AG04449 (cell line): ENCODE measurements at places on chromosomes 5 and 9.

- no peak for DNase-seq
Measured at GRCh38 chr5:180140571-180140970, 68.4 kb downstream of the RASGEF1C start.

DNA sequence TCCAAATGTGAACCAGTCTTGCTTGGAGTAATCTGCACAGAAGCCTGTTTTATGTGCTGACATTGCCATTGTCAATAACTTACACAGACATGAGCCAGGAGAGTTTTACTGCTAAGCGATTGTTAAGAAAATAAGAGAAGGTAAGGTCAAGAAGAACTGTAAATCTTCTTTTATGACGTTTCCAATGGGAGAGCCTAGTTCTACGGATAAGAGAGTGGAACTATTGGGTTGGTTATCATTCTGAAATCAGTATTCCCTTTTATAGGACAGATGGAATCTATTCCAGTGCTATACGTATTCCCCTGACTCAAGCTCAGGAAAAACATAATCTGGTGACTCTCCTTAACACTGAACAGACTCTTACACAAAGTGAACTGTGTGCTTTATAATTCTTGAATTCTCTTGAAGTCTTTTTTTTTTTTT lies 137.9 kb upstream of the OTULINL start:
- DNase-seq: no peak

- no peak for DNase-seq
Measured at GRCh38 chr5:51960617-51961121, 577.4 kb downstream of the ISL1 start.

- DNase-seq: no peak
Measured at GRCh38 chr5:76257225-76257833, 145.8 kb upstream of the IQGAP2 start.

DNA sequence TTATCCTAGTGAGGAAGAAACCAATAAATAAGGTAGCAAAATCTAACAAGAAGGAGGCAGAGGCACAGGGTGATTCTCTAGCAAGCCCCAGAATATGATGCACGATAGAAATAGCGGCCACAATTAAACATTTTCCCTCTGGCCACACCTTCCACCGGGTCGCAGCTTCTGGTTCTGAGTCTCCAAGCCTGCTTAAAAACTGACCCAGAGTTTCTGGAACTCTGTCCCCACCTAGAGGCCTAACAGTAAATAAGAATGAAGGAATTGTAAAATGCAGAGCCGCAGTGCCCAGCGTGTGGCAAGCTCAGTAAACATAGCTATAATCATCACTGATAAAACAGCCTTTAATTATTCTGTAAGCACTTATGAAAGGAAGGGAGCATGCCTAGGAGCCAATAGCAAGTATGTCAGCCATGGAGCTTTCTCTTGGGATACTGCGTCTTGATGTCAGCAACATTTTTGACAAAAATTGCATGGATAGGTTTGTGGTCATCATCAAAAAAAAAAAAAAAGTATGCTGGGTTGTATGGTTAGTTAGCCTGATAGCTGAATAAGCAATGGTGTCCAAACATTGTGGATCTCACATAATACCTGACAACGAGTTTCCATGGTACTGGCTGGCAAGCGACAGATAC lies 465.5 kb downstream of the DNAH5 start:
- DNase-seq: no peak

DNA sequence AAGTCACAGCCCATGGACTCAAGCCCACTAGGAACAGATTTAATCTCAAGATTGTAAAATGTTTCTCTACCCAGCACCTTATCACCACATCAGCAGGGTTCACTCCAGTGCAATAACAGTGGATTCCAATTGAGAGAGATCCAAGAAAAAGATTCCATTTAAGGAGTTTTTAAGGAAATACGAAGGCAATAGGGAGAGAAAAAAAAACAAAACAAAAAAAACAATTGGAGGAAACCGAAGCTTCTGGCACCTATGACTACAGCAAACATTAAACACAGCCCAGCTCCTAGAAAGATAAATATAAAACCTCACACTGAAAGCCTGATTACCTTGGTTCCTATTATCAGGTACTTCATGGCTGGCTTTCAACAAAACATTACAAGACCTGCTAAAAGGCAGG lies 192.7 kb downstream of the DAB2IP start:
- no peak for DNase-seq

GRCh38 chr5:76604838-76605237 lies 18.4 kb downstream of the F2RL2 start:
- no peak for DNase-seq

DNA sequence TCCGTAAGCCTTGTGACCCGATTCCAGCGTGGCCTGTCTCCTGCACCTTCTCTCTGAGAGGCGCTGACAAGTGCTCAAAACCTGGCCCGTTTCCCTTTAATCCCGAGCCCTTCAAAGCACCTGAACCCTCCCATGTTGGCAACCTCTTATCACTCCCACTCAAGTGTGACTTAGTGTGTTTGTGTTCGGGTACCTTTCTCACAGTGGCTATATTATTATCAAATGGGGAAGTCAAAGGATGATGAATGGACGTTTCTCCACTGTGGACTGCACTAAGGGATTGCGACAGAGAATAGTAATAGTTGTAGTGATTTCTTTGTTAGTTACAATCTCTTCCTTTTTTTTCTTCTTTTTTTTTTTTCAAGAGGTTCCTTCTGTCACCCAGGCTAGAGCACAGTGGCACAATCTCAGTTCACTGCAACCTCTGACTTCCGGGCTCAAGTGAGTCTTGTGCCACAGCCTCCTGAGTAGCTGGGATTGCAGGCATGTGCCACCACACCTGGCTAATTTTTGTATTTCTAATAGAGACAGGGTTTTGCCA lies 65.4 kb upstream of the TNFSF8 start:
- no peak for DNase-seq

- no peak for DNase-seq
Measured at GRCh38 chr5:107282061-107282460, 388.7 kb downstream of the EFNA5 start.

- DNase-seq: no peak
Measured at GRCh38 chr5:135489466-135490244, 37.5 kb upstream of the TIFAB start.

- DNase-seq: no peak
Measured at GRCh38 chr9:95506428-95506677, 10.4 kb downstream of the PTCH1 start.

GRCh38 chr5:59300930-59301329 lies 592.6 kb downstream of the PDE4D start:
- no peak for DNase-seq

DNA sequence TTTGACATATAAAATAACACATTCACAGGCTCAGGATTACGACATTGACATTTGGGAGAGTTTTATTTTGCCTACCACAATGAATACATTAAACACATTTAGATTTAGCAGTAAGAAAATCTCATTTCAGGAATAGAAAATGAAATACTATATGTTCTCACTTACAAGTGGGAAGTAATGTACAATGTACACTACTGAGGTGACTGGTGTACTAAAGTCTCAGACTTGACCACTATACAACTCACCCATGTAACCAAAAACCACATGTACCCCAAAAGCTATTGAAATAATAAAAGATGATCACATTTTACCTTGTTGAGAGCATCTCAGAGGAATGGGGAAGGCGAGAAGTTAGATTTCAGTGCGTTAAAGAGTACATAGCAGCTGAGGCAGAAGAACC lies 1202.4 kb upstream of the SEMA6A start:
- no peak for DNase-seq

DNA sequence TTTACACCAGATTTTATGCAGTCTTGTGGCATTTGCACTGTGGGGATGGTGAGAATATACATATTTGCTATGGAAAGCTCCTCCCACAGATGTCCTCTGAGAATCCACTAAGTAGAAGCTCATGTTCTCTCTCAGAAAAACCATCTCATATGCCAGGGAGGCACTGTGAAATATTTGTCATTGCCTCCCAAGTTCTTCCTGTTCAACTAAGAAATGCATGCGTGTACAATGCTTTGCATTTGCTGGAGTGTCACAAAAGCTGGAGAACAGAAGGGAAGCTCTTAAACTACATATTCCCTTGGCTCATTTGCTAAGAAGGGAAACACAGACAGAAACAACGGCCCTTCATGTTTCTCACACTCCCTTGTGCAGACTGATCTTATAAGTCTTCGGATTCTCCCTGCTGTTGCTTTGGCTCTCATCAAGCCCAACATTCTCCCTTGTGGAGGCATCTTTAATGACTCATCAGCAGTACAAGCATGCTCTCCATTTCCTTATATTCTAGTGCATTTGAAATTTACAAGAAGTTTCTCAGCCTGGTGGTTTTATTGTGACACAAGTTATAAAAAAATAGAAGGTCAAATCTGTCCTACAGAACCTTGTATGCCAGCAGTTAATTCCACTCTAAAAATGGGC lies 220.6 kb downstream of the TRIM36 start:
- no peak for DNase-seq

GRCh38 chr9:126939821-126940221 lies 25.2 kb downstream of the RALGPS1 start:
- no peak for DNase-seq

- DNase-seq: no peak
Measured at GRCh38 chr9:131995382-131995781, 84.3 kb downstream of the MED27 start.

DNA sequence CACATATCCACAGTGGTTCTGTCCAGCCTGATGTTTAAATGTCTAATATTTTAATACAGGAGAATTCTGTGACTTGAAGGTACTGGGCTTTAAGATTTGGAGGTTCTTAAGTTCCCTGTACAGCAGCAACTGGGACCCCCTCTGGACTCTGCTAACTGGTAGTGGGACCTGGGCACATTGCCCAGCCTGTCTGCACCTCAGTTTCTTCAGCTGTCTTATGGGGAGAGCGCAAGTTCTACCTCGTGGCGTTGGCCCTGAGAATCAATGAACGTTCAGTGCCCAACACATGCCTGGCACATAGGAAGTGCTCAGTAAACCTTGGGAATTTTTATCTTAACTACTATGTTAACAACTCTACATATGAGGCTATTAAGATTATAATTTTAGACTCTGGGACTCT lies 1.4 kb downstream of the SLC2A6 start:
- DNase-seq: no peak

DNA sequence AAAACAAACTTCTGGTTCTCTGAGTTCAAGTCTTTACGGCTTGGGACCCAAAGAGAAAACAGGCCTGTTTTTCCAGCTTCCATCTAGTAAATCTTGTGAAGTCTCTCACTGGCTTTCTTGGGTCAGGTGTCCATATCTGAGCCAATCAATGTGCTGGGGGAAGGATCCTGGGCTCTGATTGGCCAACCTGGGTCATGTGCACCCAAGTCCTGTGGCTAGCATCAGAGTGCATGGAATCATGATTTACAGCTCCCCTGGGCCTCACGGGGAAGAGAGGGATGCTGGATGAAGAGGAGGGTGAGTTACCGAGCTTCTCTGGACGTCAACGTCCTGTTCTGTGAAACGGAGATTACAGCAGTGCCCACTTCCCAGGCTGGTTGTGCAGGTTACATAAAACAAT lies 19.4 kb downstream of the CXCL14 start:
- DNase-seq: no peak

DNA sequence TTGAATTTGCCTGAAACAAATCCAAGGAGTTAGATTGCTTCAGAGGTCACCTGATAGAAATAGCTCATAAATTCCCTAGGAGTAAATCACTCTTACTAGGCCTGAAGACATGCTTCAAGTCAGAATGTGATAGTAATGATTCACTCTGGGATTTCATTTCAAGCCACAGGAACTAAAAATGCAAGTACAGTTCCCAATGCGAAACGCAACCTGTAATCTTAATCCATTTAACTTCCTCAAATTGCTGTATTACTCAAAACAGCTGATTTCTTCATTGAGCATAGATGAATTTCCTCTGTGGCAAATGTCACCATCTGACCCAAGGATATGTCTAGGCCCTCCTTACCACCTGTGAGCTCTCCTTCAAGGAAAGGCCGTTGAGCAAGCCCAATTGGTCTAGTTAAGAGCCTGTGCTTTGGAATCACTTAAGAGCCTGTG lies 32.1 kb upstream of the IL6ST start:
- peak; percentile 61 for DNase-seq

- no peak for DNase-seq
Measured at GRCh38 chr5:12177225-12177624, 273.0 kb upstream of the CTNND2 start.

- no peak for DNase-seq
Measured at GRCh38 chr5:134825212-134825611, 20.6 kb upstream of the C5orf24 start.

GRCh38 chr9:7103771-7104170 lies 346.0 kb downstream of the KDM4C start:
- DNase-seq: no peak

DNA sequence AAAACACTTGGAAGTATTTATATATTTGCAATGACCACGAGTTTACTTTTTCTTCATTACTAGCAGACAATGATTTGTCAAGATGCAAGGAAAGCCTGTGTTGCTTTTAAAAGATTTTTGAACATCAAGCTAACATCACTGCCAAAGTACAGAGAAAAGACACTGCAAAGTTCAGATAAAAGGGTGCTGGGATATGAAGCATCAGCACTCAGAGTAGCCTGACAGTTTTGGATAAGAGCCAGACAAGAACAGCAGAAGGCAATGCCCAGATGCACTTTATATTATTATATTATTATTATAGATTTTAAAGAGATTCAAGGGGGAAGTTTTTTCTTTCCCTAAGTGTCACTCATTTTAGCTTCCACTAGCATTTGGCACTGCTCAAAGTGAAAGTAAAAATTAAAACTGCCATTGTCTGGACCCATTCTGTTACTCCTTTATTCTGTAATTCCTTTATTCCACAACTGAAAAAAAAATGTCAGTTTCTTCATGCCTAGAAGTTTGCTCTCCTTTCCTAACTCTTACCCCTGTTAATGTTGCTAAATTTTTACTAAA lies 240.6 kb downstream of the EFNA5 start:
- DNase-seq: no peak

DNA sequence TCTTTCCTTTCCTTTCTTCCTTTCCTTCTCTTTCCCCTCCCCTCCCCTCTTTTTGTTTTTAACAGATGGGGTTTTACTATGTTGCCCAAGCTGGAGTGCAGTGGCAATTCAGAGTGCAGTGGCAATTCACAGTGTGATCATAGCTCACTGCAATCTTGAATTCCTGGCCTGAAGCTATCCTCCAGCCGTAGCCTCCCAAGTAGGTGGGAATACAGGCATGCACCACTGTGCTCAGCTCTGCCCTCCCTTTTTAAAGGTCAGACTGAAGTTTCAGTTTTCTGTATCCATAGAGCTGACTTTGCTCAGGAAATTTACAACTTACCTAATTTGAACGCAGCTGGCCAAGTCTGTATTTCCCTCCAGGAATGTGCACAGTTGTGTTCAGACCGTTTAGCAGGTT lies 696 bp downstream of the CCL28 start:
- no peak for DNase-seq

- peak; percentile 69 for DNase-seq
Measured at GRCh38 chr9:694403-695154, 146.9 kb upstream of the DMRT1 start.
